ENCODE measurements at places on chromosomes 12 and 14. TPM values are rescaled to one million over a fixed set of nuclear protein-coding genes. Genes with fewer than 3 reads are reported as not detected.

VSX2 gene
- total RNA-seq = not detected

LUM gene
- 4.4 TPM for total RNA-seq

TMEM121 gene
- 22.2 TPM for total RNA-seq

VPS33A gene
- 22.5 TPM for total RNA-seq

BCL2L14 gene
- not detected for total RNA-seq

LRP1-AS gene
- not detected for total RNA-seq

METTL3 gene
- 110 TPM for total RNA-seq

GPR84 gene
- not detected for total RNA-seq

SLC15A4 gene
- 58.8 TPM for total RNA-seq

PTHLH gene
- total RNA-seq = not detected

DAO gene
- not detected for total RNA-seq

VEZT gene
- 326 TPM for total RNA-seq

LYZ gene
- 2.2 TPM for total RNA-seq

FAM90A1 gene
- total RNA-seq = not detected

FOXG1 gene
- 80.4 TPM for total RNA-seq

ACSS3 gene
- 6.3 TPM for total RNA-seq

STAC3 gene
- total RNA-seq = 0.94 TPM

WSB2 gene
- 275 TPM for total RNA-seq

ADAMTS20 gene
- 0.94 TPM for total RNA-seq

KRT77 gene
- not detected for total RNA-seq

SIX1 gene
- total RNA-seq = 0.31 TPM

HELB gene
- total RNA-seq = 13.8 TPM

SLC5A8 gene
- 2.8 TPM for total RNA-seq

ITGA7 gene
- total RNA-seq = 11.6 TPM

CLECL1 gene
- total RNA-seq = not detected

SUSD6 gene
- 10.0 TPM for total RNA-seq

ATL1 gene
- total RNA-seq = 85.1 TPM

EPYC gene
- total RNA-seq = not detected

MUCL1 gene
- total RNA-seq = not detected
